ENCODE measurements at places on chromosomes 1 and 21.
A peak's percentile ranks its signal among the peaks of the same experiment; 100 is the strongest.

- no peak for DNase-seq
Measured at GRCh38 chr1:93720956-93721626, 39.5 kb upstream of the BCAR3 start.

DNA sequence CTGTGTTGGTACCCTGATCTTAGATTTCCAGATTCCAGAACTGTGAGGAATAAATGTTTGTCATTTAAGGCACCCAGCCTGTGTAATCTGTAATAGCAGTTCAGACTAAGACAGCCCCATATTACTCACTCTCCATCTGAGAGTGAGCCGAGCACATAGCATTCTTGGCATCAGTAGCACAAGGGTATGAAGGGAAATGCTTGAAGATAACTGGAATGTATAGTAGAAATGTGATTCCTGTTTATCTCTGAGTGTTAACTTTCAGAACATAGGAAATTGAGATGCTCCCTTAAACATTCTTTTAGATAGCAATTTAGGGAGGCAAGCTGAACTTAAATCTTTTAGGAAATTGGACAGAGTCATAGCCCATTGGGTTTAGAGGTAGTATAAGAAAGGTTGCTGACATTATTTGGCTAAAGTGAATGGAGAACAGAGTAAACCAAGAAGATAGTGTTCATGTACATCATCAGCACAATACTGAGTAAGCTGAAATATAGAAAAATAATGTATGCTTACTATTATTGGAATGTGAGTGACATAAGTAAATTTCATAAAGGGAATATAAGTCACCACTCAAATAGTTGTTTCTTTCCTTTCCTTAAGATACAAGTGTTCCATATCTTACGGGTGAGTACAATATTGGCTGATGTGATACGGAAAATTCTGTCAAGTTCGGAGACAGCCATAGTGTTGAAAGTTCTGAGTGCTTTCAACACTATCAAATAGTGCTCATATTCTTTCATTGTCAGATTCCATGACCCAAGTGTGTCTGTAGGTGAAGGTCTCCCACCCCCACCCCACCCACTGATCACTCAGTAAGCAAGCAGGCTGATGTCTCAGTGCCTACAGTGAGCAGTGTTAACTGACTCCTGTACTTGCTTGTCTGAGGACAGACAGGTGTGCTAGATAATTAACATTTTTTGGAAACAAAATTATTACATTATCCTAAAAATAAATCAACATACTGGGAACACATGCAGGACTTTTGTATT is 73.7 kb downstream of the LRRC8D start:
- DNase-seq, result no peak

DNA sequence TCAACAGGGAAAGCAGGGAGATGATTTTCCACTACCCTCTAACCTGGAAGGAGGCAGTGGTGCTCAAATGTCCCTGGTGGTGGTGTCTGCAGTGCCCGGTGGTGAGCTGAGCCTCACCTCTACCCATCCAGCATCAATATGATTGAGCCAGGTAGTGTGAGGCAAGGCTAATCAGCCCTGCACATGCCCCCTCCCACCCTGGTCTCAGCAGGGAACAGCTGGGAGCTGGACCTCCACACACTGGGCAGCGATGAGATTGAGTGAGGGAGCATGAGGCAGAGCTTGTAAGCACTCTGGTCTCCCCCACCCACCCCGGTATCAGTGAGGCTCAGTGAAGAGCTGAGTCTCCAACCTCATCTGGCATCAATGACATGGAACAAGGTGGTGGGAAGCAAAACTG is 634.3 kb downstream of the PTPRU start:
- DNase-seq, result no peak

- DNase-seq, result no peak
Measured at GRCh38 chr1:64318428-64318827, 115.0 kb downstream of the UBE2U start.

GRCh38 chr1:207081806-207082205 is 6.9 kb upstream of the C4BPB start:
- no peak for DNase-seq

DNA sequence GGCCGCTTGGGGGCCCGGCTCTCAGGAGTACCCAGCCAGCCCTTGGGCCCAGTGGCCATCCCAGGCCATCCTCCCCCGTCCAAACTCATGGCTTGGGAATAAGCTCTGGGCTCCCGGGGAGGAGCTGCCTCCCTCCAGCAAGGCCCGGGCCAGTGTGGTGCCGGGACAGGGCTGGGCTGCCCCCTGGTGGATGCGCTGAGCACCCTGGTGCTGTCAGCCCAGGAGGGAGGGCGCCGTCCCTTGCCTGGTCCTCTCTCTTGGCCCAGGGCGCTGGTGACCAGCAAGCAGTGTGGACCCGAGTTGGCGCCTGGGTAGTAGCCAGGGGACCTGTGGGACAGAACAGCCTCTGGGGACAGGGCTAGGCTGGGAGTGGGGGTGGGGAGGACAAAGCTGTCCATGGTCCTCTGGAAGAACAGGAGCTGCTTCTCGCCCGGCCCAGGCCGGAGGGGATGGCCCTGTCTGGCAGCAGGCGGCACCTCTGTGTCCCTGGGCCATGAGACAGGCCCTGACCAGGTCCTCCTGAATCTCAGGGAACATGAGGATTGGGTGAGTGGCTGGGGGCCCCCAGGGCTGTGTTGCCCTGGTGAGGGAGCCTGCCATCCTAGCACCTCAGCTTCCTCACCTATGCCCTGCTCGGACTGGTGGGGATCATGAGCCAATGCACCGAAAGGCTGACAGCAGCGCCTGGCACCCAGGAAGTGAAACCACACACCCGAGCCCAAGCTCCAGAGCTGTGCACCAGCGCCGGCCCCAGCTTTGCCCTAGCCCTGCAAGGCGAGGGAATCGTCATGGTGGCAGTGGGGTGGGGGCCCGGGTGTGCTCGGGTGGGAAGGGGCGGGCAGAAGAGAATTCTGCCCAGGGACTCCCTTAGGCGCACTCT is 9.4 kb downstream of the MORN1 start:
- peak; percentile 81 for DNase-seq

- no peak for DNase-seq
Measured at GRCh38 chr1:60874718-60875117, 207.6 kb upstream of the NFIA start.

DNA sequence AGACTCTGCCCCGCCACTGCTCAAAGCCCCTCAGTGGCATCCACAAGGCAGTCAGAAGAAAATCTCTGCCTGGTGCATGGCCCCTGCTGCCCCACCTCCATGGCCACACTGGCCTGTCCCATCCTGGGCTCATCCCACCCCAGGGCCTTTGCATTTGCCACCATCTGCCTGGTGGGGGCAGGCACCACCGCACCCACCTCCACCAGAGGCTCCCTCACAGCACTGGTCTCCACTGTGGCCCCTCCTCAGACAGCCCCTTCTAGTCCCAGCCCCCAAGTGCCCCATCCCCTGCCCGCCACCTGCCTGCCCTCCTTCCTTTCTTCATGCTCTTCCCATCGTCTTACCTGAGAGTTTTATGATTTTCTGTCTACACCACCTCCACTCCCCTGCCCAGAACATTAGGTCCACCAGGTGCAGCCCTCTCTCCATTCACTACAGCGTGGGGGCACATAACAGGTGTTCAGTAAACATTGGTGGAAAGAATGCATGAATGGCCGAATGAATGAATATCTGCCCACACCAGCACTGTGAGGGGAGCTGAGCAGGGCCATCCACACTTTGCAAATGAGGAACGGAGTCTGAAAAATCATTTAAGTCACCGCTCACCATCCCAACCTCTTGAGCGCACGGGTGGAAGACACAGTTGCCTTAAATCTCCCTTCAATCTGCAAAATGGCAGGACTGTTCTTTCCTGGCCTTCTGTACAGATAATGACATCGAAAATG is 2.1 kb downstream of the PRDM15 start:
- no peak for DNase-seq

- no peak for DNase-seq
Measured at GRCh38 chr1:46646844-46647243, 21.3 kb downstream of the ATPAF1 start.

DNA sequence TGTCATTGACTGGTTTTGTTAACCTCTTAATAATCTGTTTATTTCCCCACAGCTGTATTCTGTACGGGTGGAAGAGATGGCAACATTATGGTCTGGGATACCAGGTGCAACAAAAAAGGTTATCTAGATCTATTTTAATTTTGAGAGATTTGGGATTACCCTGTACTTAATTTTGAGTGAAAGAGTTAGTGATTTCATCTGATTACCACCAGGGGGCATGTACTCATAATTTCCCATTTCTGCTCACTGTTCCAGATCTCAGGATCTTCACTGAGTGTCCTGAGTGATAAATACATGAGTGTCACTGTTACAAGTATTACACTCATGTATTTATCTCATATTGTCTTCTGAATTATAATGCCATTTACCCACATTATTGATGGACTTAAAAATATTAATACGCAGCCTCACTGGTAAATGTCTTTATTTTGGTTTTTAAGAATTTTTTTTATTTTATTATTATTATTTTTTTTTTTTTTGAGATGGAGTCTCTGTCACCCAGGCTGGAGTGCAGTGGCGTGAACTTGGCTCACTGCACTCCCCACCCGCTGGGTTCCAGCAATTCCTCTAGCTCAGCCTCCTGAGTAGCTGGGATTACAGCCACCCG is 27.4 kb downstream of the DTL start:
- DNase-seq, result no peak

DNA sequence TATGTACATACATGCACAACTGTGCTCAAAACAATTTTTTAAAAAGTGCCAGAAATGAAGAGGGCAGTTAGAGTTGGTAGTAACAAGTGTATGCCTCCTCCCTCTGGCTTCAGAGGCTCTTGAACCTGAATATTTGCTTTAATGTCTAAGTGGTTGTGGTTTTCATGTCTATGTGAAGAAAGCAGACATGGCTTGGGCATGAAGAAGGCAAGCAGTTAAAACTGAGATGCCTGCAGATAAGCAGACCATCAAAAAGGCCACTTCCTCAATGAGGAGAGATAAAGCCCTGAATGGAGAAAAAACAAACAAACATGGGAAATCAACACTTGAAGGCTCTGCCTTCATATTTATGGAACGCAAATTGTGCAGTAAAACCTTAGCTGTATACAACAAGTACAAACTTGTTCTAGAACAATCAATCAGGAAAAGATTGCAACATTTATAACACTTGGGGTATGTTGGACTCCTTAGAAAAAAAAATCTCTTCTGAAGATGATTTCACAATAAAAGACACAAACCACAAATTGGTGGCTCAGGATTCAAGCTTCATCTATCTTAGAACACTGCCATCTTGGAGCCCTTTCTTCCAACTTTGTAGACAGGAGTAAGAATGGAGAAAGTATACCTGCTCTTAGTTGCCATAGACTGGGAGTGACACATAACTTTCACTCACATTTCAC is 52.7 kb upstream of the PLA2G4A start:
- no peak for DNase-seq

- DNase-seq, result no peak
Measured at GRCh38 chr1:7497107-7497637, 273.9 kb upstream of the VAMP3 start.

- no peak for DNase-seq
Measured at GRCh38 chr1:246398126-246398813, 108.8 kb downstream of the SMYD3 start.

GRCh38 chr1:148372731-148373130 is 110.4 kb downstream of the PPIAL4G start:
- peak; percentile 58 for DNase-seq

GRCh38 chr1:27372022-27372807 is 2.4 kb downstream of the FCN3 start:
- no peak for DNase-seq

DNA sequence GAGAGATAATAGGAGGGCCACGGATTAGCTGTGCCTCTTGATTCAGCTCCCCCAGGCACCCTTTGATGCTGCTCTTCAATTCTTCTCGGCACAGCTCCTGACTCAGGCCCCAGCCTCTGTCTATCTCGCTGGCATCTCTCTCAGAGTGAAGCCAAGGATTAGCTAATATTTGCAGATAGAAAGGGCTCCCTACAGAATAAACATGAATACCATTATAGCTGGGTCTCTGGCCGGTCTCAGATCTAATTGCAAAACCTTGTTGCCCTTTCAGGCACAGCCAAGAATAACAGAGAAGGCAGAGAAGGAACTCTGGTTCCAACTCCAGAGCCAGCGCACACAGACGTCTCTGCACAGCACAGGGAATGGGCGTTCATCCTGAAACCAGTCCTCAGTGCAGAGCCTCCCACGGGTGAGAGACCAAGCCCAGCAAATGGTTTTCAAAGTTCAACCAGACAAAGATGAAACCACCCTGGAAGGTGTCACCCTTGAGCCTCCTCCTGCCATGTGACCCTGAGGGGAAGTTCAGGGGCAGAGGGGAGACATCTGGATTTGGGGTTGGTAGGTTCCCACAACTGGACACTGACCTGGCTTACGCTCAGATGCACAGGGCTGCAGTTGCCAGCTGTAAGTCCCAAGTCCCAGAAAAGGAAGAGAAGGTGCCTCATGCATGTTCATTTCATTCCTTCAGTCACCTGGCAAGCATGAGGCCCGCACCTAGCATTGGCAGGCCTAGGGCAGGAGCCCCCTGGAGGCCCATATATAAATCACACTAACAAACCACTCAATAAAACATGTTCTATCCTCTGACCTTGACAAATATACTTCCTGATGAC is 394.0 kb downstream of the NPHP4 start:
- DNase-seq, result no peak

DNA sequence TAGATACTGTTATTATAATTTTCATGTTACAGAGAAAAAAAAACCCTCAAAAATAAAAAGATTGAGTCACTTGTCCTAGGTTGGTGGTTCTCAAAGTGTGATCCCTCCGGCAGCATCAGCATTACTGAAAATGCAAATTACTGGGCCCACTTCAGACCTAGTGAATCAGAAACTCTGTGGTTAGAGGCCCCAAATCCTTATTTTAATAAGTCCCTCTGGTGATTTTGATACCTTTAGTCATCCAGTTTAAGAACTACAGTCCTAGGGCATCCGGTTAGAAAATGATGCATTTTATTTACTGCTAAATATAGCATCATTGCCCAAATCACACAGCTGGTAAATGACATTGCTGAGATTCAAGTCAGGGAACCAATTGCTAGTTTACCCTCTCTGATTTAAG is 203.7 kb upstream of the RUNX1 start:
- no peak for DNase-seq

- no peak for DNase-seq
Measured at GRCh38 chr1:118360817-118361216, 175.8 kb upstream of the SPAG17 start.

GRCh38 chr1:76951153-76951552 is 83.9 kb downstream of the ST6GALNAC5 start:
- DNase-seq, result no peak

- DNase-seq, result no peak
Measured at GRCh38 chr1:220420726-220421125, 107.2 kb upstream of the MARK1 start.

DNA sequence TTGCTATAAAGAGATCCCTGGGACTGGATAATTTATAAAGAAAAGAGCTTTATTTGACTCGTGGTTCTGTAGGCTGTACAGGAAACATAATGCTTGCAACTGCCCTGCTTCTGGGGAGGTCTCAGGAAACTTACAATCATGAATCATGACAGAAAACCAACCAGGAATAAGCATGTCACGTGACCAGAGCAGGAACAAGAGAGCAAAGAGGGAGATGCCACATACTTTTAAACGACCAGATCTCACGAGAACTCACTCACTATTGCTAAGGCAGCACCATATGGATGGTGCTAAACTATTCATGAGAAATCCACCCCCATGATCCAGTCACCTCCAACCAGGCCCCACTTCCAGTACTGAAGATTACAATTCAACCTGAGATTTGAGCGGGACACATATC is 49.8 kb upstream of the RCC1 start:
- no peak for DNase-seq

All from activated CD4-positive, alpha-beta memory T cell treated with anti-CD3 and anti-CD28 coated beads, Interleukin-2, amount 10 ng/mL, durations not matched to agents 7 days and 5 days (primary cell).